ENCODE measurements at places on chromosomes 2 and 18. TPM values are rescaled to one million over a fixed set of nuclear protein-coding genes. Genes with fewer than 3 reads are reported as not detected.

The CHAC2 gene
- 0.78 TPM for total RNA-seq

The ZC3H15 gene
- 42.3 TPM for total RNA-seq

The TGFBRAP1 gene
- total RNA-seq: 16.4 TPM

The ZAP70 gene
- 0.66 TPM for total RNA-seq

- no peaks in the 10 kb centered on the region for H3K36me3 ChIP-seq
- peak overlapping the region; percentile 57 for H3K4me3 ChIP-seq
- peaks cover 17% of the 10 kb centered on the region for H3K4me1 ChIP-seq
- no peak for DNase-seq
- H3K27ac ChIP-seq: peak overlapping the region; percentile 24
Measured at GRCh38 chr2:219254590-219255201, 978 bp upstream of the TUBA4A start.

DNA sequence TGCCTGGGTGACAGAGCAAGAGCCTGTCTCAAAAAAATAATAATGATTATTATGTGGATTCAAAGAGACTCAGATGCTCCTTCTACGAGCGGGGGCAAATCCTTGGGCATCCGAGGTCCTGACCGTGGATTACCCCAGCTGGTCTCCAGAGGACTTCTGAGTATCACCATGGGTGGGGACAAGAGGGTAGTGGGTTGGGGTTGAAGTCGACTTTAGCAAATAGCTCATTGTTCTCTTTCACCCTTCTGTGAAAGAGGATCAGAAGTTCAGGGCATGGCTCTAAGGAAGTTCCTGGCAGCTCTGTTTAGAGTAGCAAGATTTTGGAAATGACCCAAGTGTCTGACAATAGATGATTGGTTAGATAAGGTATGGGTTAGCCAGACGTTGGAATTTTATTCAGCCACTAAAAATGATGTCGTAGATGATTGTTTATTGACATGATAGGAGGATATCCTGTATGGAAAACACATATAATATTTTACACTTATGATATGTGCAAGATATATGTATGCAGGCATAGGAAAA lies 59.0 kb upstream of the SPRED2 start:
- no peaks in the 10 kb centered on the region for H3K4me1 ChIP-seq
- H3K27me3 ChIP-seq: no peaks in the 10 kb centered on the region
- DNase-seq: no peak
- H3K4me3 ChIP-seq: no peak overlapping the region
- H3K36me3 ChIP-seq: no peaks in the 10 kb centered on the region

GRCh38 chr2:128687565-128687964 lies 368.9 kb upstream of the HS6ST1 start:
- no peaks in the 10 kb centered on the region for H3K4me1 ChIP-seq
- H3K27me3 ChIP-seq: no peaks in the 10 kb centered on the region
- no peaks in the 10 kb centered on the region for H3K36me3 ChIP-seq
